Hematopoietic multipotent progenitor cell treated with erythropoietin and hydrocortisone succinate and interleukin-3 and kit ligand, for 8 days (in vitro differentiated cells): ENCODE measurements at places on chromosomes 12 and 14.

- no peak for DNase-seq
Measured at GRCh38 chr12:90229407-90230170, 521.0 kb upstream of the ATP2B1 start.

DNA sequence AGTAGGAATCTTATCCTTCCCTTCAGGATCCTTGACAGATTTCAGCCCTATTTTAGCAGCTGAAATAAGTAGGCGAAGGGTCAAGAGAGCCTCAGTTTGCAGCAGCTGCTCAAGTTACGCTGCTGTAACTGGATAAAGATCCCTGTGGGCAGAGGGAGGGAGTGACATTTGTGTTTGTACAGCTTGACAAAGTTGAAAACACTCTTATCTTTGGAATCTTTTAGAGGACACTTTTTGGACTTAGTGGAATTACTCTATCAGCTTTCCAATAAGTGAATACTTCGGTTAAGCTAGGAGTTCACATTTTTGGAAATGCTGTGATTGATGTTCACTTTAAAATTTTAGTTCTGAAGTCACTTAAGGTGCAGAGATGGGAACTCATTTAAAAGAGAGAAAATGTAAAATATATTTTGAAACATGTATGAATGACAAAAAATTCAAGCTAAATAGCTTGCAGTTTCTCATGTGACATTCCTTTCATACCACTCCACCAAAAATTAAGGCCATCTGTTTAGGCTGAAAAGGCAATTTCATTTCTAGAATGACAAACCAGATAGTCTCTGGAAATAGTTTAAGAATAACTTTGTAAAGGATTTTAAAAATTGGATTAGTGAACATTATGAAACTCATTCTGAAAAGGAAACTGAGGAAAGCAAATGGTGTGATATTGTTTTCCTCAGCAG, 55.2 kb downstream of the SLC38A4 start:
- no peak for DNase-seq

DNA sequence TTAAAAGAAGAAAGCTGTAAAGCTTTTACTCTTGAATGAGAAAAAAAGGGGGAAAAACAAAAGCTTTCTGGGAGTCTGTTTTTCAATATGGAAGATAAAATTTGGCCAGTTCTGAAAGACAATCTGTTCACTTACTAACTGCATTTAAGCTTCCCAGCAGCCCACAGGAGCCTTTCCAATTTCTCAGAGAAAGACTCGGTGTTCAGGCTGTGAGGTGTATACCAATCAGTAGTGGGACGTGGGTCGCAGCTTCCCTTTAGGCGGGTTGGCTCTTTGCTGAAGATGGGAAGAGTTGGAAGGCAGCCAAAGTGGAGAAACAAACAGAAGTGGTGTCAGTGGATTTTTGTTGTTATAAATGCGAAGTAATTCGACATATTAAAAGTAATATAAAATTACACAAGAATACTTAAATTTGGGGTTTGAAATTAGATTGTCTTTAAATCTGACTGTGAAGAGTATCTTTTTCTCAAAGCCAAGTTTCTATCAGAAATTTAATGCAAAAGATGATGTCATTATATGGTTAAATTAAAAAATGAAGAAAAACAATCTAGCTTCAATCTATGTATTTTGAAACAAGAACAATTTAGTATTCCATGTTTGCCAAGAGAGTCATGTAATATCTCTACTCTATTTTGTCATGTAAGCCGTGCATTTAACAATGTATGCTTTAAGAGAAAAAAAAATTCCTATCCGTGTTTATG, 590.2 kb upstream of the ATXN7L3B start:
- DNase-seq: no peak

- no peak for DNase-seq
Measured at GRCh38 chr14:89198544-89199329, 218.3 kb downstream of the FOXN3 start.

DNA sequence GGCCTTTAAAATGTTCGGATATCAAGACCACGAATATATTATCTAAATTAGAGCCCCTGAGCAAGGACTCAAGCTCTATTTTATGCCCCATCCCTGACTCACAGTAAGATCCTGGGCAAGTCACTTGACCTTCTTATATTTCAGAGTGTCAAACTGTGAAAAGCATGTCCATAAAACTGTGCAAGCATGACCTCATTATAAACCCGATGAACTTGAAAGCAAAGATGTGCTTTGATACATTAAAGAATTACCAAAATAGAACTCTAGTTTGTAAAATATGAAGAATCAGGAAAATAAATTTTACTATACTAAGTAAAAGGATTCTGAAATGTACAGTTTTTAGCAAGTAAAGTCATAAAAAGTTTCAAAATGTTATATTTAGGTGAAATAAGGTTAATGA, 2.9 kb upstream of the CALM1 start:
- DNase-seq: no peak

DNA sequence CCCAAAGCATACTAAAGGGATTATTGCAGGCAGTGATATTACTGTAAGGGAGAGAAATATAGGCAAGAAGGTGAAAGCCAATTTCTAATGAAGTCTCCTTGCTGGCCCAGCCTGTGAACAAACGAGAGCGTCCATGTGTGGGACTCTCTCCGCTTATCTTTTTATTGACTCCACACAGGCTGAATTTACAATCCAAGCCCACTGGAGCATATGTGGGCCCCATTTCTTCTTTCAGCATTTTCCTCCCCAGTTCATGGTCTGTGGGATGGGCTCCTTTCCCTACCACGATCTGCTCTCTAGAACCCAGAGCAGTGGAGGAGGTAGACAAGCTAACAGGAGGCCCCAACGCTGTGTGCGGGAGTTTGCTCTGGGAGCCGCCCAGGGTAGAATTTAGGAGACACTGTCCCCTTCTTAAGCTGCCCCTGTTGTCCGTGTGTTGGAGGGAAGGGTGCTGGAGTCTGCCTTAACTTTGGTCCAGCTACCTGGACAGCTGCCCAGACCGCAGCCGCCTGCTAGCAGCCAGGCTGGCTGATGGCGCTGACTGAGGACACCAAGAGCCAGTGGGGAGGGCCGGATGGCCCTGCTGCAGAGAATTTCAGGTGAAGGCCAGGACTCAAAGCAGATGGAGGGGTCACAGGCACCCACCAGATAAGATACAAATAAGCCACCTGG, 3.2 kb upstream of the HOXC11 start:
- DNase-seq: no peak

- DNase-seq: peak; percentile 75
Measured at GRCh38 chr14:77607741-77608302, 8.6 kb downstream of the SPTLC2 start.

- no peak for DNase-seq
Measured at GRCh38 chr12:59181196-59181777, 261.0 kb upstream of the LRIG3 start.

GRCh38 chr12:68641138-68641537, 30.4 kb downstream of the RAP1B start:
- no peak for DNase-seq

GRCh38 chr14:95527387-95528002, 7.4 kb upstream of the GLRX5 start:
- peak; percentile 86 for DNase-seq

DNA sequence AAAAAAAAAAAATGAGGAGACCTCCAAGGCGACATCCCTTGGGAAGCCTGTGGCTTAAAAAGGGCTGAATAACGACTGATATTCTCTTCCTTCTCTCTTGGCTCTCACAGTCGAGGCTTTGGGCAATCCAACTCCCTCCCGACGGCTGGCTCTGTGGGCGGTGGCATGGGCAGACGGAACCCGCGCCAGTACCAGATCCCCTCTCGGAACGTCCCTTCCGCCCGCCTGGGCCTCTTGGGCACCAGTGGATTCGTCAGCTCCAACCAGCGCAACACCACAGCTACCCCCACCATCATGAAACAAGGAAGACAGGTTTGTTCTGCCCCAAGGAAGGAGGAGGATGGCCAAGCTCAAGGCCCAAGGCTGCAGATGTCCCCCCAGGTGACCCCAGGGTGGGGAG, 127.8 kb downstream of the GCH1 start:
- no peak for DNase-seq

DNA sequence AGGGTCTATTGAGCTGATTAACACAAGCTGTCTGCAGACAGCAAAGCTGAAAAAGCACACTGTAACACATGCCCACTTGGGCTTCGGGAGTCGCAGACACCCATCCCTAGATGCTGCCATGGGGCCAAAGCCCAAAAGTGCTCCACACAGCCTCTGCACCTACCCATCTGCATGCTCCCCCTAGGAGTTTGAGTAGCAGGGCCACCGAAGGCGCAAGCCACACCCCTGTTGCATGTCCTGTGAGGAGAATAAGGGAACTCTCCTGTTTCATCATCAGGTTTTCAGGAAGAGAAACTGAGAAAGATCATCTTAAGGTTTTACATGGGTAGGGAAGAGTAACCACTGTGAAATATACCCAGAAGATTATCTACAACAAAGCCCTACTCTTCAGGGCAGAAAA, 5.6 kb upstream of the ST8SIA1 start:
- no peak for DNase-seq

DNA sequence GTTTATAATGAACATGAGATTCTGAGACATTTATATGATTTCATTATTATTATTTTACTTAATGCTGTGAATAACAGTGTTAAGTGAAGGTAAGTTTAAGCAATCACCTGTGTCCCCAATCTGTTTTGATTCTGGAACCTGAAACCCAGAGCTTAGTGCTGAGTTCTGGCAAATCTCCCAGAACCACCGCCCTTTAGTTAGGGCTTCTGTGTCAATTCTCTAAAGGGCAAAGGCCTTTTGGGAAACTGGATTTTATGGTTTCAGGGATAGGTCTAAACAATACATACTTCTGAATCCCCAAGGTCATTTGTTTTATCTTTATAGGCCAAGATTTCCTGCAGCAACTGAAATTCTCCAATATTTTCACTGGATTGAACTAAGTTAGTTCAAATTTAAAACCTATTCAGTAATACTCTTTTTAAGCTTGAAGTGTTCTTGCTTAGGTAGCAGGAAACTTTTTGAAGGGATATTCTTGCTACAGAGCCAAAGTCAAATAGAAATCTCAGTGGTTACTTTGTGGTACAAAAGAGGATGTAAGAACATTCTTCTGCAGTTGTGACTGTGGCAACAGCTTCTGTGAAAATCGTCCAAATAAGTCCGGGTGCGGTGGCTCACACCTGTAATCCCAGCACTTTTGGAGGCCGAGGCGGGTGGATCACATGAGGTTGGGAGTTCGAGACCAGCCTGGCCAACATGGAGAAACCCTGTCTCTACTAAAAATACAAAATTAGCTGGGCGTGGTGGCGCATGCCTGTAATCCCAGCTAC, 10.0 kb upstream of the PKP2 start:
- DNase-seq: no peak

- no peak for DNase-seq
Measured at GRCh38 chr12:31220633-31221550, 105.1 kb downstream of the SINHCAF start.

DNA sequence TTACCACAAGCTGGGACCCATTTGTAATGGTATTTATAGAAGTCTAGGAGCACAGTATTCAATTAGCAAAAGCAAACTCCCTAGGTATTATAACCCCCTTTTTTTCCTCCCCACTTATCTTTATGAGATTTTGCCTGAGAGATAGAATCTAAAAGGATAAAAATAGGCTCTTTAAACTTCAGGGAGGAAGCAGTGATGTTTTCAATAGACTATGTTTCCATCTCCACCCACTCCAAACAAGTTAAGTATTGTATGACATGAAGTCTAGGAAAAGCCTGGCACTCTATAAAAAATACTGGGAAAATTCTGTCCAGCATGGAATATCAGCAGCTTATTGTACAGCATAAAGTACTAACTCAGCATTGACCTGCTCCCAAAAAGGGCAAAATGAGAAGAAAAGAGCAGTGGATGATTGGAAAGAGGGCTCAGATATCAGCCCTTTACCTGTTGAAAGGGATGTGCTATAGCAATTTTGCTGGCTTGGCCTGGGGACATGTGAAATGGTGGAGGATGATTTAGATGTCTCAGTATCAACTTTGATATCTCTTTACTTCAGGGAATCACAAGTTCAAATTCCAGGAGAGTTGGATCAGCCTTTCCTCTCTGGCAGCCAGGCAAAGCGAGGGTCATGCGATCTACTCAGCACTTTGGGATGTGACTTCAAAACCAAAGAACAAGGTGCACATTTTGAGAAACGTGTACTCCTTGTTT, 72.4 kb downstream of the IGF1 start:
- DNase-seq: no peak

DNA sequence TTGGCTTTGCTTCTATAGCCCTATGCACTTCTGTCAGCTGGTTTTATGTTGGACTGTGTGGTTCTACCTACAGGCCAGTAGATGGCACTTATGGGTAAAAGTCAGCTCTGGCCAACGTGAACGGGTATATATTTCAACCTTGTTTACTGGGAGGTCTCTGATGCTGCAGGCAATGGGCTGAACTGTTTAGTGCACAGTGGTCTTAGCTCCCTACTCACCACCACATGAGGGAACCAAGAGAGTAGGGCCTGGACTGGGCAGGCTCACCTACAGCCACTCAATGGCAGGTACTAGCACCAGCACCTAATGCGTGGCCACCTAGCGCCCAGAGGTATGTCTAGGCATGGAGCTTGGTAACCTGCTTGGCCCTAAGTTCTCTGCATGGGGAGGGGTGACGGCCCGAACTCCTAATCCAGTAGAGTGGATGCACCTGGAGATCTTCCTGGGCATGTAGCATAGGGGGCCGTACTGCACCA, 481.8 kb downstream of the TMEM117 start:
- peak; percentile 16 for DNase-seq

- DNase-seq: no peak
Measured at GRCh38 chr12:83323866-83324265, 637.2 kb downstream of the TMTC2 start.

GRCh38 chr14:35213869-35214387, 78.3 kb upstream of the PSMA6 start:
- DNase-seq: no peak

DNA sequence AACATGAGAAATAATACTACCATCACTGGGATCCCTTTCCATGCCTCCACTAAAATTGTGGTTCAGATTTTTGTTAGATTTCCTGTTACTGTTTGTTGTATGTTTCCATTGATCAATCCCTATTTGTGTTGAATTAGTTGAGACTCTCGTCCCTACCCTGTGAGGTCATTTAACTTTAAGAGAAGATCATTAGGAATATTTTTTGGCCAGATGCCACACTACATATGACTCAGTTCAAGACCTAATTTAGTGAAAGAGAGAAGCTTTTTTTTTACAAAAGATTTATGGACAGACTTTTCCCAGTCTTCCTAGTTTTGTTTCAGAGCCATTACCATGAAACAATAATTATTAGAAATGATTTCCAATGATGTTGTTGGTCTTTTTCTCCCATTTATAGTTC, 35.5 kb downstream of the CPSF6 start:
- DNase-seq: no peak
